ENCODE measurements at places on chromosomes 7 and 10.
A peak's percentile ranks its signal among the peaks of the same experiment; 100 is the strongest.

GRCh38 chr7:158274996-158275395 is 312.6 kb downstream of the PTPRN2 start:
- DNase-seq: no peak

DNA sequence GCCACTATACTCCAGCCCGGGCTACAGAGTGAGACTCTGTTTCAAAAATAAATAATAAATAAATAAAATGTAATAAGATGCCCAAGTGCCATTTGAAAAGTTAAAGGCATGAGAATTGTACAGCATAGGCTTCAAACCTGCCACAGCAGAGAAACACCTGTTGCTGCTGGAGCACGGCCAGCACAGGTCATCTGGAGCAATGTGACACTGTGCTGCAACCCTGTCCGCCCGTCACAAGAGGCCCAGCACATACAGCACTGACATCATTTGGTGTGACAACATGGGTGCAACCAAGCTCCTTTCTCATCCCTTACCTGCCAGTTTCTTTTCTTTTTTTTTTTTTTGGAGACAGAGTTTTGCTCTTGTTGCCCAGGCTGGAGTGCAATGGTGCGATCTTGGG is 1.3 kb downstream of the RFC2 start:
- DNase-seq: no peak

- DNase-seq: peak; percentile 97
Measured at GRCh38 chr10:17216217-17216900, 11.7 kb upstream of the VIM start.

- no peak for DNase-seq
Measured at GRCh38 chr7:1288390-1288995, 55.8 kb downstream of the UNCX start.

DNA sequence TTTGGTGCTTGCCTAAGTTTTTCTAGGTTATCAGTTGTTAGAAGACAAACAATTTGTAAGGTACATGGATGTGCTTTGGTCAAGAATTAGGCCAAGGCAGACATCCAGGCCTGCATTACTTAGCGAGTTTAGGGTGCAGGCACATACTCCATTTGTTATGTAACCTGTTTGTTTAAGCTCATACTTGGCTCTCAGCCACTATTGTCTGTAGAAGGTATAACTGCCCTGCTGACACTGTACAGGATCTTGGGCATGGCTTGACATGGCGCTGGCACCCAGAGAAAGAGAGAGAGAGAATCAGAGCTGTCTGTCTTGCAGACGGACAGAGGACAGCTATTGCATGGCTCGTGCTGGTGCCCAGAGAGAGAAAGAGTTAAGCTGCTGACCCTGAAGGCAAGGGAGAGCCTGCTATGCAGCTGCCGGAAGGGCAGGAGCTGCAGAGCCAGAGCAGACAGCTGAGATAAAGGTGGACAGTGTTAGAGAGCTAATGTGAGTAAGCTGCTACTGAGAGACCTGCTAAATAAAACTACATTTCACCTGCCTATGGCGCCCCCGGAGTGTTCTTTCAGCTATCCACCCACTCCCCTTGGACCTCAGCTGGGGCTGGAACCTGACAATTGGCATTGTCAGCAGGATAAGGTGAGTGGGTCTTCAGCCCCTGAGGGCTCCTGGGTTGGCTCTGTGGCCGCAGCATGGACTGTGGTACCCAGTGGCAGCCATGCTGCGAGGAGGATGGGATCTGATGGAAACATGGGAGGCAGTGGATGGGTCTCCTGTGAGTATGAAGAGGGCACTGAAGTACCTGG is 120.9 kb upstream of the TMEM106B start:
- DNase-seq: no peak

Measured in hematopoietic multipotent progenitor cell (in vitro differentiated cells).